ENCODE measurements at places on chromosomes 11 and 22.
A peak's percentile ranks its signal among the peaks of the same experiment; 100 is the strongest.

DNA sequence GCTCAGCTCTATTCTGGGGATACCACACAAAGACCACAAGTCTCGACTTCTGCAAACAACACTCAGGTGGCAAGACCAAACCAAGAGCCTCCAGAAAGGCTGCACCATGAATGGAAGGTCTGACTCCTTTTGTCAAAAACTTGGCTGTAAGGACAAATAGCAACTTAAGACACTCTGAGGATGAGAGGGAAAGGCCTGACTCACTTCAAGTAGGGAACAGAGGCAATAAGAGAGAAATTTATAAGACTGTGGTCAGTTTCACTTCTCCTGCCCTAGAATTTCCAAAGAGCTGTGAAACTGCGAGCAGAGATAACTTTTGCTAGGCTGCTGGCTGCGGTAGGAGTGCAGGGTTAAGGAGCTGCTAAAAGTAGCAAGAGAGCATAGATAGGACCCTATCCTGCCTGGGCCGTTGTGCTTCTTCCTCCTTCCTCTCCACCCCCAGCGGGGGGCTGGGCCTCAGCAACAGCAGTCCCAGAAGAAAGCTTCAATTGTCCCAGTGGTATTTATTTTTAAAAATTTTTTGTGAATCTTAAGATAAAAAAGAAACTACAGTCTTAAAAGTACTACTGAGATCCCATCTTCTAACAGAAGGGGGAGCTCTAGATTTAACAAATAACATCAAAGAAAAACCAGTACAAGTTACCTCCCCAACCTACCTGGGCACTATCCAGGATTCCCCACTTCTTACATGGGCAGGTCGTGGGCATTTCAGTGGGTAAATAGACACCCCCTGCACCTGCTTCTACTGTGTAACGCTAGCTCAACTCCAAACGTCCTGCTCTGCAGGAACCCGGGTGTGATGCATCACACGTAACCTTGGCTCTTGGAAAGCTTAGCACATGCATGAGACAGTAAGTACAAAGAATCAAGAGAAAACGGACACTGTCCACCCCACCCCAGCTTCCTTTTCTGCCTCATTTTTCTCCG, 66.4 kb downstream of the SGSM3 start:
- DNase-seq = peak; percentile 80

DNA sequence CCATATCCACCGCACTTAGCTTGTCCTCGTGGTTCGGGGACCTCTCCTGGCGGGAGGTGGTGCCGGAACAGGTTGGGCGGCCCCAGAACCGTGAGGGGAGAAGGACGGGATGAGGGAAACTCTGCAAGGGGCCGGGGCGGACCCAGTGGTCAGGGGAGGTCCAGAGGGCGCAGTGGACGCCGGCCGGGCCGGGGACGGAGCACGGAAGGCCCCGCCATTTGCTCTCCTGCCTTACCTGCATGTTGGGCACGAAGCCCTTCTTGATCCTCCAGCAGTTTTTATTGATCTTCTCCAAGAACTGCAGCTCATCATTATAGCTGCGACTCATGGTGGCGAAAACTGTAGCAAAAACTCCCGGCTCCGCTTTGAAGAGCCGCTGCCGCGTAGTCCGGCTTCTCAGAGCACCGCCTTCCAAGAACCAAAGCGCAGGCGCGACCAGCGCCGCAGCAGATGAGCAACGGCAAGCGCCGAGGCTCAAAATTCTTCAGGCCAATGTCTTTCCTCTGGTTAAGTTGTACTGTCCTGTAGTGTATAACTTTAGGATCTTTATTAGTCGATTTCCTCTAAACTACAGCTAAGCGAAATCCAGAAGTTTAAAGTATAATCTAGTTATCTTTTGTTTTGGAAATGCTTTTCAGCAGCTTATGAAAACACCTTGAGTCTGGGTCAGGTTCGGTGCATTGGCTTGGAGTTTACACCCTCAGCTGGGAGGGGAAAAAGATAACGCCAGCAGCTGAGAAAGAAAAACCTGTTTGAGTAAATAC, at the start of gene RTCB:
TSS of gene RTCB (minus strand) at position 419 of the 764 bp plus-strand sequence. CDS start at position 328, 91 bp downstream.
- peak; percentile 98 for DNase-seq

- peak; percentile 91 for DNase-seq
Observed at GRCh38 chr11:69444381-69445130, 36.9 kb upstream of the LINC01488 start.

GRCh38 chr11:68051191-68052136, 12.6 kb downstream of the TCIRG1 start:
- peak; percentile 29 for DNase-seq

DNA sequence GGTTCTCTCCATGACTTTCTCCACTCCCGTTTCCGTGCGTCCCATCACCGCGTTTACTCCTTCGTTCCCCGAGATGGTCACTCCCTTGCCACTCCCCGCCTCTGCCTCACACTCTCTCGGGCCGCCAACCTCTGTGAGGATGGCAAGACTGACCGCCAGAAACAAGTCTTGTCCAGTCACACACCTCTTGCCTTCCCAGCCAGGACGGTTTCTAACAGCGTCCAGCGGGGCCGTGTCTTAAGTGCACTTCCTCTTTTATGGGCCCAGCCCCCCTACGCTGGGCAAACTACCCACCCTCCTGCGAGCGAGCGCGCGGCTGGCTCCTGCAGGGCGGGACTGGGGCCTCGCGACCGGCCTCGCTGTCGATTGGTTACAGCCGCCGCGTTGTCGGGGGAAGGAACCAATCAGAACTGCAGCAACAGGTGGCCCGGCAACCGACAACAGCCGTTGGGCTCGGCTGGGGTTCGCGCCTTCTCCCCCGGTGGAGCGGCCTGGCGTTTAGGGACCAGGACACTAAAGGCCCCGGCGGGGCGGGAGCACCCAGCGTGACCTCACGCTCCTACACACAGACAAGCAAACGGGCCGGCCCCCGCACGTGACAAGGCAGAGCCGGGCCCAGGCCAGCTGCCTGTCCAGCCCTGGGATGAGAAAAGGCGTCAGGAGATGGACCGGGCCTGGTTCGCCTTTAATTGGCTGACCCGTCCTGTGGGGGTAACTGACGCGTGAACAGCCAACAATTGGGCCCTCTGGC, 522 bp upstream of the UCP2 start:
- DNase-seq = peak; percentile 98

GRCh38 chr11:121391914-121392313, 60.2 kb upstream of the SORL1 start:
- DNase-seq = no peak

- no peak for DNase-seq
Observed at GRCh38 chr22:32005453-32005852, 37.6 kb upstream of the SLC5A1 start.

Data from suppressor macrophage (primary cell).